ENCODE measurements at places on chromosomes 7 and 10.
A peak's percentile ranks its signal among the peaks of the same experiment; 100 is the strongest.

- no peak for DNase-seq
Observed at GRCh38 chr7:24341691-24342413, 57.9 kb downstream of the NPY start.

DNA sequence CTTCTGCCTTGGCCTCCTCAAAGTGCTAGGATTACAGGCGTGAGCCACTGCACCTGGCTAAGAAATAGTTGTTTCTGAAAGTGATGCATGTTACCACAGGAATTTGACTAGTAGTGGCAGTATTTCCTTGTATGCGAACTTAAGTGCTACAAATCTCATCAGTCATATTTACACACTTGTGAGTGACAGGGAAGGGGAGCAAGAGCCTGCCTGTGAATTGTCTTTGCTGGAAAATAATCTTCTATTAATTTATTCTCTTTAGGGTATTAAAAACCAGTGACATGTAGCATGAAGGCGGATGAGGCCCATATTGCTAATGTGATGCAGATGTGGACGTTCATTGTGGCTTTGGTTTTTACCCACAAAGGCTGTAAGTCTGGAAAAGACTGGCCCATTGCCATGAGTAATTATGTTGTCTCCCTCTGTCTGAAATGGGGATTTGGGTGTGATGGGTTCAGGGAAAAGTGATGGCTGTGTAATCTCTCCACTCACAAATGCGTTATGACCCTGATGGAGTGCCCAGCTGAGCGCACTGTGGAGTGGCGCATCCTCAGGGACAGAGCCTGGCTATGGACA lies 97.6 kb downstream of the CCNY start:
- DNase-seq = no peak

- DNase-seq = no peak
Observed at GRCh38 chr10:88243202-88243744, 339.8 kb downstream of the RNLS start.

- no peak for DNase-seq
Observed at GRCh38 chr7:90892213-90892612, 296.1 kb downstream of the CDK14 start.

DNA sequence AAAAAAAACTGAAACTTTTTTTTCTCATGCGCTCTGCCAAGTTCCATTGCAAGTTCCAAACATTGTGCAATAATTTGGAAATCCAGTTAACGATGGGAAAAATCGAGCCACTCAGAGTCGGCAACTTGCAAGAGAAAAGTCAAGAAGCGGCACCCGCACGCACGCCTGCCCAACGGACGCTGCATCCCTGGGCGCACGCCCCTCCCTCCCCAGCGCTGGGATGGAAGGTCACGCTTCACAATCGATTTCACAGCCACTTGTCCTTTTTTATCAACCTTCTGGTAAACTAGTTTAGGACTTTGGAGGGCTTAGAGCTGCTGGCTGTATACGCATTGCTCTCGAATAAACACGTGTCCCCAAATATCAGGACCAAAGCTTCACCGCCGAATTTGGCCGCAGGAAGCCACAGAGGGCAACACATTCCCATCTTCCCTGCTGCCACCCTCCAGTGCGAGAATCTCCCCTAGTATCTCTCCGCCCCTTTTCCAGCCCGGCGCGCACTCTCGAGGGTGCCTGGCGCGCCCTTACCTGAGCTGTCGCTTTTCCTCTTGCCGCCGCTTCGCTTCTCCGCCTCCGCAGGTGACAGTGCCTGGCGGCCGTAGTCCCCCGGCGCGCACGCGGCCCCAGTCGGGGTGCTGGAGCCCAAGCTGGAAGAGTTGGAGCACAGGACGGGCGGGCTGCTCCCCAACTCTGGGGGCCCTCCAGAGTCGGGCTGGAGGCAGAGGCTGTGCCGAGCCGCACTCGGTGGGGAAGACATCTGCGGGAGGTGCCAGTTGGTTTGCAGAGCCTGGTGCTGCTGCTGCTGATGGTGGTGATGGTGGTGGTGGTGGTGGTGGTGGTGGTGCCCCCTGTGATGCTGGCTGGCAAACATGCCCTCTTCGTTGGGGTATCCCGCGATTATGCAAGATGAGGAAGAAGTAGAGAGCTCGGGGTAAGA lies 857 bp downstream of the MEOX2 start:
- no peak for DNase-seq

- DNase-seq = no peak
Observed at GRCh38 chr7:157495594-157495993, 158.8 kb downstream of the DNAJB6 start.

- no peak for DNase-seq
Observed at GRCh38 chr7:42227021-42227420, 10.0 kb downstream of the GLI3 start.

- DNase-seq = no peak
Observed at GRCh38 chr7:150986099-150986512, 4.7 kb upstream of the NOS3 start.

- no peak for DNase-seq
Observed at GRCh38 chr10:23174977-23175512, 17.1 kb upstream of the PTF1A start.

GRCh38 chr7:36736899-36737211 lies 12.6 kb upstream of the AOAH start:
- no peak for DNase-seq

GRCh38 chr7:55073051-55073511 lies 54.3 kb downstream of the EGFR start:
- DNase-seq = no peak

GRCh38 chr7:142868986-142869415 lies 14.1 kb downstream of the EPHB6 start:
- no peak for DNase-seq

GRCh38 chr7:48049850-48050249 lies 14.5 kb downstream of the C7orf57 start:
- no peak for DNase-seq

DNA sequence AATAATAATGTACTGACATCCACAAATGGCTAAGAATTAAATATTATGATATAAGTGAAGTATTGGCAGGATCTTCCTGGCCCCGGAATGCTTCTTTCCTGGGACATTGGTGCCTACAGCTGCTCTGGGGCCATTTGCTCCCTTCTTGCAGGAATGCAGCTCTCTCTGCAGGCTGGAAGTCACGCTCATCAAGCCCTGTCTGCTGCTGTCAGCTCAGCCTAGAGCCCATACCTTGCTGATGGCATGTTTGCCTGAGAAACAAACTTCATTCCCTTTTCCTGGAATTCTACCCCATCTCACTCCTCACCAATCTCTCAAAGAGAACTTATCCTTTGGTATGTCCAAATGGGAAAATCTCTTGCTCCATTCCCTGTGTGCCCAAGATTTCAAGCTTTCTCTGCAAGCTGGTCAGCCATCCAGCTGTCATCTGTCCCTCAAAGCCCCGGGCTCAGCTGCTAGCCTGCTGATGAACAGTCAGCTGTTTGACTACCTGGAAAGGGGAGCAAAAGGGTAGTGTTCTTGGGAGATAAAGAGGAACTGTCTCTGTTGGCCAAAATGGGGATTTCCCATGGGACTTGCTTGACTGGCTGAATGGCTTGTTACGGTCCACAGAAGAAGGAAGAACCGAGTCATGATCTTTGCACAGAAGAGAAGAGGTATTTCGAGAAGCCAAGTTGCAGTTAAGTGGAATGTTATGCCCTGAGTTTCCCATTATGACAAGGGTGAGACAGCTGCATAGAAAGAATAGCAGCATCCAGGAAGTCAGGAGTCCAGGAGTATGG lies 12.0 kb upstream of the RASSF4 start:
- no peak for DNase-seq

DNA sequence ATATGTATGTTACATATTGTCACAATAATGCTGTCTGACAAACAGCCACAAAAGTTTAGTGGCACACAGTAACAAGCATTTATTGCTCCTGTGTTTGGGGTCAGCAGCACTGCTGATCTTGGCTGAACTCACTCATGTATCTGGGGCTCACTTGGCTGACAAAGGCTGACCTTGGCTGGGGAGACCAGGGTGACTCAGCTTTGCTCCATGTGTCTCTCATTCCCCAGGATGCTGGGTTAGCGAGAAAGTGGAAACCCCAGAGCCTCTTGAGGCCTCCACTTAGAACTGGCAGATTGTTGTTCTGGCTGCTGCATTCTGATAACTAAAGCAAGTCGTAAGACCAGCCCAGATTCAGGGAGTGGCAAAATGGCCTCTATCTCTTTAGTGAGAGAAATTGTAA lies 217.3 kb upstream of the HABP2 start:
- peak; percentile 27 for DNase-seq

DNA sequence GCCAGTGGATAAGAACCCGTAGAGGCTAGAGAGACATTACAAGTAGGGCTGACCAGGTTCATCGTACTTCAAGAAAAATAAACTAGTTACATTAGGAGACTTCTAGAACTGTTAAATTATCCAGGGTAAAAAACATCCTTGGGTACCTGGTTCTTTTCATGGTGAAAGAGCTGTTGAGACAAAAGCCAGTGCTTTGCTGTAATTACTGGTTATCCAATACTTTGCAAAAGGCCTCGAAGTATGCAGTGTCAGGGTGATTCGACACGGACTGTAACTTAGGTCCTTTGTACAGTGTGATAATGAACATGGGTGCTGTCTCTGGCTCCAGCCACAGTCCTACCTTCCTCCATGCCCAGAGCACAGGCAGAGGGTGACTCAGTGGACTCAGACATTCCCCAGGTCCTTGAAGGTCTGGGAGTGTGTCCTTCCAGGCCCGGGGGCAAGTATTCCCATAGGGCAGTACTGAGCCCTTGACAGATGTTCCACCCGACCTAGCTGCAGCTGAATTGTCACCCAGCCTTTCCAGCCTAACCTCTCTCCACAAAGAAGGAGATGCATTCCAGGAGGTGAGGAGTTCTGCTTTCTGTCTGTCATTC lies 123.6 kb upstream of the TMEM72 start:
- DNase-seq = no peak

GRCh38 chr10:73262105-73262730 lies 9.8 kb upstream of the MRPS16 start:
- DNase-seq = peak; percentile 49

- no peak for DNase-seq
Observed at GRCh38 chr10:105592468-105592867, 951.4 kb downstream of the SORCS3 start.

DNA sequence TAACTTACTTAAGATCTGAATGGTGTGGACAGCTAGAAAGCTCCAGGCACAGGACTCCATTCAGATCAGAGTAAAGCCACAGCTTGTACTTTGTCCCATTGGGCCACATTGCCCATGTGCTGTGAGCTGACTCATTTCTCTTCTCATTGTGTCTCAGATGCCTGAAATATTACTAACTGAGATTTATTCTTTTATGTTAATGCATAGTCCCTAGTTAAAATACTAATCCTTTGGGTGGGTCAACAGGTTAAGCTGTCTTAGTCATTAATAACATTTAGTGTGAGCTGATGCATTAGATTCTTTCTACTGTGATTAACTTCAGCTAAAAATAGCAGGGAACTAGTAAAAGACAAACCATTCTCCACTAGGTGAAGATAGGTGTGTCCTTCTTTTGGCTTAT lies 104.7 kb upstream of the ARMC3 start:
- no peak for DNase-seq

- DNase-seq = peak; percentile 52
Observed at GRCh38 chr10:91590142-91590903, 42.5 kb downstream of the PPP1R3C start.

DNA sequence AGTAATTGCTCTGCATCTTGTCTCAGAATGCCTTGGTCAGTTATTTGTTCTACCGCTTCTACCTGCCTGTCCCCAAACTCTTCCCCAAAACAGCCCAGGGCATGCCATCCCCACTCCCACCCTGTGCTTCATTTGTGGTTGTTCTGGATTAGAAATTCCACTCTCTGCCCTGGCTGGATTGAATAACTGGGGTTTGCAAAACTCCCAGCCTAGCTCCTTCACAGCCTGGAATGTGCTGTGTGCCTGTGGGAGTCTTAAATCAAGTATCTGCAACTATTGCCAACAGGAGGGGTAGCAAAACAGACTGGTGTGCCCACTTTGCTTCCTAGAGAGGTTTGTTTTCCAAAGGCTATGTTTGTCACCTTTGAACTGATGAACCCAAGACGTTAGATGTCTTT lies 24.2 kb downstream of the TSPAN15 start:
- no peak for DNase-seq

DNA sequence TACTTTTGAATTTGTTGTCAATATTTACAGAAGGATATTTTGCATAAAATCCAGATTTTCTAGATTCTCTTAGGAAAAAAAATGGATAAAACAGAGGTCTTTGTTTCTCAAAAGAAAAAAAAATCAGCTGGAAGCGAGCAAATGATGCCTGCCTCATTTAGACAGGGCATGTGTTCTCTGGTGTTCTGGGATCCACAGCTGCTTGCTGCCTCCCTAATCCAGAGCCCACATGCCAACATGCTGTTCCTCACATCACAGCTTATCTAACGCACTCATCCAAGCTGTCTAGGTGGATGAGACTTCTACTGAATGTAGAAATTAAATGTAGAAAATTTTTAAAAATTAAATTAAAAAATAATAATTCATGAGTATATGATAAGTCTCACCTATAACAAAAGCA lies 630.1 kb downstream of the SORCS1 start:
- no peak for DNase-seq

GRCh38 chr10:28951484-28951883 lies 274.2 kb downstream of the BAMBI start:
- no peak for DNase-seq

DNA sequence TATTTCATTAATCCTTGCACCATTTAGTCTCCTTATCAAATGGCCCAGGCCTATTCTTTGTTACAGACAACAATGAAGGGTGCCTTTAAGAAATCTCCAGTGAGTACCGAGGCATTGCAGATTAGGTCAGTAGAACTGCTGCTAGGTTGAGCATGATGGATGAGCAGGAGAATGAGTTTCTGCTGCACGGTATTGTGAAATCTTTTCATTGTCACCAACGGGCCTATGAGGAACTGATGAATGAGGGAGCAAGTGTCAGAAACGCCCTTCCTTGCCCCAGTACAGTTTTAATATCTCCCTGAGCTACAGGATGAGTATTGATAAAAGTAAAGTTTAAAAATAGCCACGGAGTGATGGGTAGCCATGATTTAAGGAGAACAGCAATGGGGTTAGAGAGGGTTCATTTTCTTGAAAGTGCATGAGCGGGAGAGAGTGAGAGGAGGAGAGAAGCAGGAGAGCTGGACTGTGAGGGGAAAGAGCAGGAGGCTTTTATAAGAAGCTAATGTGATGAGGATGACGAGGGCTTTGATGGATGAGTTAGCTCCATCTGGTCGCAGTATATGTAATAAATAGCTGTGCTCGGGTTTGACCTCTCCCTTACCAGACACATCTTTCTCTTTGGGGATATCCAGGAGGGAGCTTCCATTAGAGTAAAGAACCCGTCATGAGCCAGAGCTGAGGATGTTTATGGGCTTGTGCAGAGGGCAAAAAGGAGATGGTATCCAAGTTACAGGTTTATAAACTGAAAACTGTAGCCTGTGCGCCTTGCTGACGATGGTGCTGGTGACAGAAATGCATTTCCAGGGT lies 526.1 kb downstream of the LRMDA start:
- DNase-seq = no peak

GRCh38 chr7:37255327-37255944 lies 193.2 kb downstream of the ELMO1 start:
- no peak for DNase-seq

DNA sequence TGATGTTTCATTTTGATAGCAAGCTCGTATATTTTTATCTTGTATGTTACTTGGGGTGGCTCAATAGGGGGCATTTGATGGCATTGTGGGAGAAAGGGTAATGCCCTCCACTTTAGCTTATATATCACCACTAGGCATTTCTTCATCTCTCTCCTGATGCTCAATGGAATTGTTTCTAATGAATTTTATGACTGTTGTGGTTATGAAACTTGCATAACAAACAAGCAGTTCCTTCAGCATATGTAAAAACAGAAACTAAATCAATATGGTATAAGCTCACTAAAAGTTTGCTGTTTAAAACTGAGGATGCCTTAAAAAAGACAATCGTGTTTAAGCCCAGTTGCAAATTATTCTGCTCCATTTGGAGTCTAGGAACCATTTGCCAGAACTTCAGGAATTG lies 75.5 kb downstream of the CDK14 start:
- no peak for DNase-seq

All from T1000 (cell line).